ENCODE measurements at places on chromosomes 6 and 20. TPM values are rescaled to one million over a fixed set of nuclear protein-coding genes. Genes with fewer than 3 reads are reported as not detected.

GRCh38 chr20:43969501-43970182 lies 55.0 kb downstream of the TOX2 start:
- DNase-seq: peak; percentile 51

The RPS6KA2 gene
- total RNA-seq: 43.2 TPM

The SMPDL3A gene
- total RNA-seq: 3.9 TPM

GRCh38 chr20:48562586-48563116 lies 265.1 kb downstream of the PREX1 start:
- DNase-seq: no peak

Measured in aorta (tissue), 5 donors.